ENCODE measurements at places on chromosomes 12 and 14. TPM values are rescaled to one million over a fixed set of nuclear protein-coding genes. Genes with fewer than 3 reads are reported as not detected.

DNA sequence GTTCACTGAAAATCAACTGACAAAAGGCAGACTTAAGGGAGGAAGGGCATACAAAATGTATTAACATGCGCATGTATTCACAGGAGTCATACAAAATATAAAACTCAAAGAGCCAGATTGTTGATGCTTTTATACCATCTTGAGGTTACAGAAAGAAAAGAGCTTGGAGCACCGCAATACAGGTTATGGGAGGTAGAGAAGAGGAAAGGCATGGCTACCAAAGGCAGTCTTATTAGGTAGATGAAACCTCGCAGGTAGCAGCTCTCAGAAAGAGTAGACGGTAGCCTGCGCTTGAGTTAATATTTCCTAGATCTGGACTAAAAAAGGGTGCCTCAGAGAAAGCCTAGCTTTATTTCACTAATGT is 69.0 kb upstream of the DHRS4 start:
- no peak for DNase-seq

DNA sequence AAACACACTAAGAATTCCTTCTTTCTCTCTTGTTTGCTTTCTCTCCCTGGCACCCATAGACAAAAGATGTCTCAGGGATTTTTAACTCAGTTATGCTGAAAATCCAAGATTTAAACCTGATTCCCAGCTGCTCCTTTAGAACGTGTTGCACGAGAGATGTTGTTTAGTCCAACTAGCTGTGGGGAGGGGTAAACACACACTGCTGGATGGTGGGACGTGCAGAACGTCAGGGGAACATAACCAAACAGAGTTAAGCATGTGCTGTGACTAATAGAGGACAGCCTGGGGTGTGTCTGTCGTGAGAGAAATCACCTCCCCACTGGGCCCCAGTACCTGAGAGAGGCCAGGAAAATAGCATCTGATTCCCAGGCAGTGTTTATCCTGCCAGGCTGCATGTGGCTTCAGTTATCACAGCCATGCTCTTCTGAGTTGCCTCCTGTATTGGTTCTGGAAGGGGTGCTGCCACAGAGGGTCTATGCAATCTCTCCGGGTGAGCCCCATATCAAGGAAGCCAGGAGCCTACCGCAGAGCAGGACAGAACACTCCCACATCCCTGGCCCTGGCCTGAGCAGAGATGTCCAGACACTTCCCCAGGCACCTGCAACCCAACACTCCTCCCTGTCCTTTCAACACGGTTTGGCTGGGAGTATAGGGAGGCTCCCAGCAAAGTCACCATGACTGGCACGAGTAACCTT is 112.7 kb upstream of the EGLN3 start:
- DNase-seq: no peak

Gene AMN
- total RNA-seq: 803 TPM

DNA sequence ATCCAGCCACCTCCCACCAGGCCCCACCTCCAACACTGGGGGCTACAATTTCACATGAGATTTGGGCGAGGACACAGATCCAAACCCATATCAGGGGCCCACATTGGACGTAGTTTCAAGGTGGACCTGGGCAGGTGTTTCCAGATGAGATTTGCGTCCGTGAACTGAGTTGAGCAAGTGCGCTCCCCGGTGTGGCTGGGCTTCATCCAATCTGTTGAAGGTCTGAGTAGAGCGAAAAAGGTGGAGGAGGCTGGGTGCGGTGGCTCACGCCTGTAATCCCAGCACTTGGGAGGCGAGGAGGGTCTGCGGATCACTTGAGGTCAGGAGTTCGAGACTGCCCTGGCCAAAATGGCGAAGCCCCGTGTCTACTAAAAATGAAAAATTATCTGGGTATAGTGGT is 4.9 kb upstream of the GLT1D1 start:
- DNase-seq: no peak

GRCh38 chr14:35197015-35197414 is 74.7 kb downstream of the PRORP start:
- no peak for DNase-seq

GRCh38 chr12:89863968-89864367 is 155.3 kb upstream of the ATP2B1 start:
- no peak for DNase-seq

Measured in Peyer's patch (tissue), 4 donors.